ENCODE measurements at places on chromosomes 13 and 19.
A peak's percentile ranks its signal among the peaks of the same experiment; 100 is the strongest.

DNA sequence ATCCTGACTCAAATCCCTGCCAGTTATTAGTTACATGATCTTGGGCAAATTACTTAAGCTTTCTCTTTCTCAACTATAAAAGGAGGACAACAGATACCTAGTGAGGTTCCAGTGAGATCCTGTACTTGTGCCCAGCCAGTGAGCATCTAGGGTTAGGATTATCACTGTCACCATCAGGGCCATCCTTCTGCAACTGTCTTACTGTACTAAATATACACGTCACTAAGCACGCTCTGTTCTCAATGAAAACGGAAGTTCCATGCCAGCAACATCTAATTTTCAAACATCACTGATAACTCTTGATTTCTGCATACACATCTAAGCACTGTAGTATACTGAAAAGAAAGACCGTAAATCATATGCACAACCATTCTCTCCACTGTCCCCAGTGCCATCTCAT is 70.0 kb downstream of the FOXO1 start:
- DNase-seq, result no peak

- DNase-seq, result no peak
These were observed 4.7 kb upstream of the B3GNT3 start for GRCh38 chr19:17790059-17790780.

- no peak for DNase-seq
These were observed 16.8 kb downstream of the SLAIN1 start for GRCh38 chr13:77714119-77714755.

GRCh38 chr19:920051-920864 is 3.1 kb downstream of the KISS1R start:
- peak; percentile 54 for DNase-seq

DNA sequence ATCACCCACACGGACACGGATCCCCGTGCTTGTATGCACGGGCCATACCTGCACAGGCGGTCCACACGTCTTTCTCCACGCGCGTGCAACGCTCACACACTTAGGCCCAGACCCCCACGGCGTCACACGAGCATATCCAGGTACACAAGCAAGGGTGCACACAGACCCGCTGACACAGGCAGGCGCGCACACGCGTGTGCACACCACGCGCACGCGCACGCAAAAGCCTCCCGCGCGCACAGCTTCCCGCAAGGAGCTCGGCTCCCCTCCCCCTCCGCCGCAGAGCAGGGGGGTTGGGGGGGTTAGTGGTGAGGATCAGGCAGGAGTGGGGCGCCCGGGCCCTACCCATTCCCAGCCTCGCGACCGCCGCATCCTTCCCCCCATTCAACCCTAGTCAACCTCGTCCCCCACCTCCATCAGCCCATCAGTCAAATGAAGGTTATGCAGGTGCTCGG is 407 bp downstream of the RAB3A start:
- DNase-seq, result no peak

- no peak for DNase-seq
These were observed 255.7 kb downstream of the DLEU7 start for GRCh38 chr13:50587645-50588373.

DNA sequence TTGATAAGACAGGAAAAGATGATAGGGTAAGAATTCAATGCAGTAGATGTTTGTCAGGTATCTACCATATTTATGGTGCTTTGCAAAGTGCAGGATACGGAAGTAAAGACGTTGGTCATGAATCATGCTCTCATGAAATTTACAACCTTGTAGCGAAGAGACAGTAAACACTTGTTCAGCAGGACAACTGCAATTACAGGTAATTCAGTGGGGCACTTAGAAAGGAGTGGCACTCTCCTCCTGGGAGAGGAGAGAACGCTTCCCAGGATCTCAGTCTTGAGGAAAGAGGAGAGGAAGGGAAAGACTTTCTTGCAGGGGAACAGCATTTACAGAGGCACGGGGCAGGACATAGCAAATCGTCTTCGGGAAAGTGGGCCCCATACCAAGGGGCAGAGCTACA is 46.4 kb downstream of the SOX1 start:
- no peak for DNase-seq

DNA sequence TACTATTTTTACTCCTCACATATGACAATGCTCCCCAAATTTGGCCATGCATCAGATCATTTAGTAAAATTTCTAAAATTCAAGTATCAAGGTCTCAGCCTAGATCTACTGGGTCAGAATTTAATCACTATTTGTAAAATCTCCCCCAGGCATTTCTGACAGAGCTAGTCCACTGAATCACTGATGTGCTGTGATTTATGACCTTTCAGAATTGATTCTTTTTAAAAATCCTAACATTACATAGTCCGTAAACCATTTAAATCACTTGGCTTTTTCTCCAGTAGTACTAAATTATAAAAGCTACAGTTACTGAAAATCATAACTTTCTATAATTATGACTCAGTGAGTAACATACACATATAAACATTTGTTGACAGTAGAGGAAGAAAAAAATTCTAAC is 92.8 kb upstream of the RAP2A start:
- no peak for DNase-seq

DNA sequence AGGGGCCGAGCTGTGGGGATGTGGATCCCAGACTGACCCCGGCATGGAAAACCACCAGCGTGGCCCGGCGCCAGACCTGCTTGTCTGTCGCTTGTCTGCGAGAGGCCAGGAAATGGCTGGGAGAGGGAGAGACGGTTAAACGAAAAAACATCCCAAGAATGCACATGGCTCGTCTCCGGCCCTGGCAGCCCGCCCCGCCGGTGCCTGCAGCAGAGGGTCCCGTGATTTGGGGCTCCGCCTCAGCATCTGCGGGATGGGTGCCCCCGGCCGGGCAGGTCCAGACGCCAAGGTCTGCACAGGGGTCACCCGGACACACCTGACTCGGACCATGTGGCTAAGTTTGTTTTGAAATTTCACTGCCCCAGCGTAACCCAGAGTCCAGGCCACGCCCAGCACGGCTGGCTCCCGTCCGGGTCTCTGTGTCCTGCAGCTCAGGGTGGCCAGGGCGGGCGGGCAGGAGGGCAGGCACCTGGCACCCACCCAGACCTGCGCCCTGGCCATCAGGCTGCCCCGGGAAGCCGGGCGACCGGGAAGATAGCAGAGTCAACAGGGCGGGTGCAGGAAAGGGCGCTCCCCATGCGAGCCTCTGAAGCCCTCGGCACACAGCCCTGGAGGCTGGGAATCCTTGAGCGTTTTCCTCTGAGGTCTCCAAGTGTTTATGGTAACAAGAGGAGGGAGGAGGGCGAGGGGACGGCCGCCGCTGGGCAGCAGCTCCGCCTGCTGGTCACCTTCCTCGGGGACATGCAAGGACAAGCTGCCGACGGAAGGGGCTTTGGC is 103.2 kb downstream of the GADD45B start:
- DNase-seq, result peak; percentile 57

Data from activated CD8-positive, alpha-beta memory T cell treated with anti-CD3 and anti-CD28 coated beads for 1 hour (primary cell).